AG08395 (cell line): ENCODE measurements at places on chromosomes 4 and X.

DNA sequence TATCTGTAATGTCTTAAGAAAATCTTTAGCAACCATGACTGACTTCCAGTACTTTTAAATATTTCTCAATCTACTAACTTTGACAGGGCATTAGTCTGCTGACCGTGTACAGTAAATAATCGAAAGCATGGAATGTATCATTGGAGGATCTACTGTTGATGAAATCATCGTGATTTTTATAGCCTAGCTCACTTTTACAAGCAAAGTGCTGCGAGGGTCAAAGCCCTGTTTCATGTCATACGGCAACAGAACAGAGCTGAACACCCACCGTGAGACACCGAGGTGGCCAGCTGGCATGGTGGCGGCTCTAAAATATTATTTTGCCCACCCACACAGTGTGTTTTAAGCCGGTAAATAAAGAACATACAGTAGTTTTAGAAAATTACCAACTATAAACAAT lies 679.3 kb downstream of the FAT4 start:
- no peak for DNase-seq

- DNase-seq = no peak
Measured at GRCh38 chr4:143140696-143141095, 44.0 kb upstream of the USP38 start.

DNA sequence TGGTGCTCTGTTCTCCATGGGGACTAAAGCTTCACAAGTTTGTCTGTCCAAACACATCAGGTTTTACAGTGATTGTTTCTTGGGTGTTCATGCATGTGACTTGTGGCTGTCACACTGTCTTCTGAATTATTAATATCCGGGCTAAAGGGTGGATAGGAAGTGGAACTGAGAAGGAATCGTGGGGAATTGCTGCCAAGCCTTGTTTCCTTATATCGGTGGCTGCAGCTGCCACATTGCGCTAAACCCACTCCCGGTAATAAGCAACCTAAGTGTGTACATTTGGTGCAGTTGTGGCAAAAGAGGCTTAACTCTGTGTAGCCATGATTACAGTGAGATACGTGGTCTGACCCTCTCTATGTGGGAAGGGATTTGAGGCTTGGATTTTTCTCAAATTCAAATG lies 30.7 kb downstream of the SEPTIN11 start:
- no peak for DNase-seq

DNA sequence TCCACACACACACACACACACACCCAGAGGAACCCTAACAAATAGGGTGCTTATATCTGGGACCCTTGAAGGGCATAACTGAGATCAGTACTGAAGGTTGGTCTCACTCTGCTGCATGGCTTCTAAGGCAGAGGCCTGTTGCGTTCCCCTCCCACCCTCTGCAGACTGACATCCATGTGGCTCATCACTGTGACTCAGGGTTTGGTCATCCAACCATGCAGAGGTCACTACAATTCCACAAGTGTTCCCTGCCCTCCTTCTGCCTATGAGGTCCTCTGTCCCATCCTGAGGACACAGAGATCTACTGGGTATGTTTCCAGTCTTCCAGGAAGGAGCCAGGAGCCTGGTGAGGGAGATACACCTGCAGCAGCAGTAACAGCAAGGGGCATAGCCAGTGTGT lies 55.8 kb downstream of the XAGE2 start:
- peak; percentile 19 for DNase-seq

GRCh38 chr4:120842031-120842430 lies 80.5 kb downstream of the PRDM5 start:
- DNase-seq = no peak

GRCh38 chrX:23389196-23389792 lies 54.6 kb downstream of the PTCHD1 start:
- DNase-seq = no peak

DNA sequence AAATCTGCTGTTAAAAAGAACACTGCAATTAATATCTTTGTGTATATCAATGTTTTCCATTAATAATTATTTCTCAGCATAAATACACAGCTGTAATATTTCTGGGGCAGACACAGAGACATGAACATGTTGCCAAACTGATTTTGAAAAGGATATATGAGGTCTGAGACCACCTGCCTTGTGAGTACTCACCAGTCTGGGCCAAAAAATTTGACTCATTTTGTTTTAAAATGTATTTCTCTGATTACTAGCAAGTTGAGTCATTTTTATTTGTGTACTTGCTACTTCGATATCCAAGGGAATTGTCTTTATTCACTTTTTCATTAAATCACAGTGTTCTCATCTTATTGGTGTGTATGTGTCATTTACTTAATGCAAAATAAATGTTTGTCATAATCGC lies 8.5 kb upstream of the RAI2 start:
- no peak for DNase-seq

DNA sequence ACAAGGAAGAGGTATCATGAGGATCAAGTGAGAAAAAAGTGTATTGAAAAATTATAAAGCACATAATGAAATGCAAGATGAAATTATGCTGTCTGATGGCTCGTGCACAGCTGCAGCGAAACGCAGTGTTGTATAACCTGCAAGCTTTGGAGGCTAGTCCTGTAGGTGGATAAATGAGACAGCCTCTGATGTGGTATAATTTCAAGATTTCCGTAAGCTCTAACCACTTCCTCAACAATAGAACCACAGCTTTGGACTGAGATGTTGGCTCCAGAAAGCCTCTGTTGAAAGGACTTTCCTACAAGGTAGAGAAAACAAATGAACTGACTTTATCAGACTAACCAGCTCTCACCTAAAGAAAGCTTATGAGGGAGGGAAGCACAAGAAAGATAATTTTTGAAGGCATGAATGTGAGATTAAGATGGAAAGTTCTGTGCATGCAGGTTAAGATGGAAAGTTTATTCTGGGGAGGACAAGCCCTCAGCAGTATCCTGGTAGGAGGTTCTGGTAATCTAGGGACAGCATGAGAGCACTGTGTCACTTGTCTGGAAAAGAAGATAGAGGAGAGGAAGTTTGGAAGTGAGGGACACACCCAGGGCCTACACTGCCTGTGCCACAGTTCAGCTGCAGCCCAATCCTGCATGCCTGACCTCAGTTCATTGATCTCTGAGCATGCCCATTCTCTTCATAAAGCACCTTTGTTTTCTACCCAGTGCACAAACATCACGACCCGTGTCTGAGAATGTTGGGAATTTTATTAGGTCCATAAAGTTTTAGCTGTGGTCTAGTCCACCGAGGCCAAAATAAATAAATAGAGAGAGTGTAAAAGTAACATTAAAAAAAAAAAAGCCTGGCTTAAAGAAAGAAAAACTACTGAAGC lies 161.5 kb upstream of the SFRP2 start:
- DNase-seq = no peak

- no peak for DNase-seq
Measured at GRCh38 chrX:13258052-13258444, 61.8 kb downstream of the ATXN3L start.

- DNase-seq = no peak
Measured at GRCh38 chr4:52144372-52144771, 93.3 kb downstream of the SPATA18 start.

GRCh38 chrX:54530357-54530900 lies 410 bp downstream of the GNL3L start:
- DNase-seq = no peak
